CD4-positive, alpha-beta T cell treated with Interleukin-10 for 1 hour (primary cell): ENCODE measurements at places on chromosomes 4 and X.

DNA sequence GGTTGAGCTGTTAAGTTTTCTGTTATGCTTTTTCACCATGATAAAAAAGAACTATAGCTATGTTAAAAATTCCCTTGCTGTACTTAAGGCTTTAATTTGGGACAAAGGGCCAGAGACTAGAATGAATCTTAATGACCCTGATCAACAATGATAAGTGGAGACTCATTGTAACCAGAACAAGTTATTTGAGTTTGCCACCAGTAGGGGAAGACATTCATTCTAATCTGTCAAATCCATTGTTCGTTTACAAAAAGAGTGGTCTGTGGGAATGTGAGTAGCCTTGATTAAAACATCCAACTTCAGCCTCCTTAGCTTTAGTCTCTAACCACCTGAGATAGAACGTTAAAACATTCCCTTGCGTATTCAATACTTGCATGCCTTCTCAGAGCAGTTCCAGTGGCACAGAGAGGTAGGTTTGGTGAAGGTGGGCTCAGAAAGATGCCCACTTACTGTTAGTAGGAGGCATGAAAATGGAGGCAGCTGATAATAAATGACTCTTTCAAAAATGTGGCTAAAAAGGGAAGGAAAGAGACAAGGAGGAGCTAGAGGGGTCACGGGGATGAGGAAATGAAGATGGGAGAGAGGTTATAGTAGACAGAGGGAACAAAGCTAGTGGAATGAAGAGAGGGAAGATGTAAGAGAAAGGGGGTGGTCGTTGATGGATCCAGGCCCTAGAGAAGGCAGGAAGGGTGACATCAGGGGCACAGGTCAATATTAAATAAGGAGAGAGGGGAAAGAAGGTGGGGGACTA is 66.2 kb downstream of the EGF start:
- DNase-seq, result no peak

- no peak for DNase-seq
Observed at GRCh38 chrX:150529587-150529986, 38.8 kb upstream of the MTM1 start.

DNA sequence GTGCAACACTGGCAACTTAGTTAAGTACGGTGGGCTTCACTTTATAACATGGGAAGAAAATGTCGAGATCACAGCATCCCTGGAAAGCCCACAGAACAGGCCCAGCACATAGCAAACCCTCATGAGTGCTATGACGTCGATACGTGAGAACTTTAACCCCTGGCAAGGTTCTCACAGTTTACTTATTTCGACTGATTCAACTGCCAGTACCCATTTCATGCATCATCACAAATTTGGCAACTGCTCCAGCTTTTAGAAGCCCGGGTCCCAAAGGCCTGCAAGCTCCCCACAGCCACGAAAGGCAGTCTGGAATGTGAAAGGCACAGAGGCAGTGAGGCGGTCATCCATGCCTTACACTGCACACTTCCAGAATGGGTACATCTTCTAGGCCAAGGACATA is 41.2 kb downstream of the RELL1 start:
- DNase-seq, result no peak

DNA sequence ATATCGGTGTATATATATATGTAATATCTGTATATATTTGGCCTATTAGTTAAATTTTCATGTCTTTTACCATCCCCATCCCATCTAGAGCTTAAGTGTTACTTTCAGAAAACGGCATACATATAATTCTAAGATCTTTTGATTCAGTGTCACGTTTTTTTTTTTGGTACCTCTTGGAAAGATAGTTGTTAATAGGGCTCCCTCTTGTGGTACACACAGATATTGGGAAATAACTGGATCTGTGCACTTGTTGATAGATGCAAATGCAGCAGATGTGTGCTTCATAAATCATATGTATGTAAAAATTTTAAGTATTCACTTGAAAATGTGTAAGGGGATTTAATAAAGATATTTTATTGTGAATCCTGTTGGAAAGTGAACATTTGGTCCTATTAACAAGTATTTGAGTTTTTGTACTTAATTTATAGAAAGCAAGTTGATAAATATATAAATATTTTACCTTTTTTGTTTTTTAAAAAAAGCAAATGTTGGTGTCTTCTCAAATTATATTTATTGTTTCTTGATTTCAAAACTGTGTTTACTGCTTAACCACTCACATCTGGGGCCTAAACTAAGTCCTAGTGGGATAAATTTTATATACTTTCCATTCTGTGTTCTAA is 74.7 kb downstream of the PAQR3 start:
- peak; percentile 73 for DNase-seq
